ENCODE measurements at places on chromosomes 13 and 19.

GRCh38 chr19:1064661-1065605 is 2.0 kb upstream of the ARHGAP45 start:
- peak; percentile 61 for DNase-seq

GRCh38 chr13:31094331-31095015 is 67.2 kb downstream of the HSPH1 start:
- DNase-seq, result no peak

DNA sequence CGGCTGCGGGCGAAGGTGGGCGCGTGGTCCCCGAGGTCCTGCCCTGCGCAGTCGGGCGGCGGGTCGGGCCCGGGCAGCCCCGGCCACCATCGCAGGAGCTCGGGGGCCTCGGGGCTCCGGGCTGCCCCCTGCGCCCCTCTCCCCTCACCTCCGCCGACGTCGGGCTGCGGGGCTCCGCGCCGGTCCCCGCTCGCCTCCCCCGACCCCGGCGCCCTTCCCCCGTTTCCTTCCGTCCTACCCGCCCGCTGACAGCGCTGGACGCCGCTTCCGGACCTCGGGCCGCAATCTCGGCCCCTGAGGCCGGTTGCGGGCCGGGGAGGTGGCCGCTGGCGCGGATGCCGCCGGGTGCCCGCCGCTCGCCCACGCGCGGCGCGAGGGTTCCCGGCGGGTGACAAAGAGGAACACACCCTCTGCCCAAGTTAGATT is 720 bp downstream of the FARP1 start:
- DNase-seq, result no peak

DNA sequence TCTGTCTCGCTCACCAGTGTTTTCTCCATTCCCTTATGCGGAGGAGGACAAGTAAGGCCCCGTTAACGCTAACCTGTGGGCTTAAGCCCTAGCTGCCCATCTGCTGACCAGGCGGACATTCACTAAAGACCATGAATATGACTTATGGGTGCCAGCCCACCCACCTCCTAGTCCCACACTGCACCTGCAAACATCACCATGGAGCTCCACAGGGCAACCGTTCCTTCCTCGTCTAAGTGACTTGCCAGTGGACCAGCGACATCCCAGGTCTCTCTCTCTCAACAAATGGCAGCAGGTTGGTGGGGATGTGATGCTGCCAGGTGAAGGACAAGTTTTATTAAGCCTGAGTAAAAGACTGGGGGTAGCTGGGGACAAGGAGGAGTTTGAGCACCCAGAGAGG is 55.2 kb downstream of the CCDC70 start:
- no peak for DNase-seq

- DNase-seq, result no peak
Measured at GRCh38 chr19:18503337-18503970, 18.4 kb downstream of the ELL start.

DNA sequence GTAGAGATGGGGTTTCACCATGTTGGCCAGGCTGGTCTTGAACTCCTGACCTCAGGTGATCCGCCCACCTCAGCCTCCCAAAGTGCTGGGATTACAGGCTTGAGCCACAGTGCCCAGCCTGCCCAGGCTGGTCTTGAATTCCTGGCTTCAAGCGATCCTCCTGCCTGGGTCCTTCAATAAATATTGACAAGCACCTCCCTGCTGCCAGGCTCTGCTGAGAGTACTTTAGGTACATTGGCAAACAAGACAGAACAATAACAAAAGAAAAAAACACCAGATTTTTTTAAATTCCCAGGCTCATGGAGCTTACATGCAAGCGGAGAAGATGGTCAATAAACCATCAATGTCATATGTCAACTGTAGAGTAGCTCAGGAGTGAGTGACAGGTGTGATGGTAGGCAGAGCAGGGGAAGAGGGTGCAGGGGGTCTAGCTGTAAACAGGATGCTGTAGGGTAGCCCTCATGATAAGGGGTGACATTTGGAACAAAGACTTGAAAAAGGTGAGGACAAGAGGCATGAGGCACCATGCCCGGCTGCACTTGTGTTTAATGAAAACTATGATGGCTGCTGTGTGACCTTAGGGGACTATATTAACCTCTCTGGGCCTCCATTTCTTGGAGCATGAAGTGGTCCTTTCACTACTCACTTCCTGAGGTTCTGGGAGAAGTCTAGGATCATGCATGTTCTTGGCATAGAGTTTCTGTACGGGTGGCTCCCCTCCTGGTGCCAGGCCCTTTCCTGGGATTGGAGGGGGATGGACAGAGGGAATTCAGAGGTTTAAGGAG is 19.6 kb downstream of the SULT2B1 start:
- no peak for DNase-seq

DNA sequence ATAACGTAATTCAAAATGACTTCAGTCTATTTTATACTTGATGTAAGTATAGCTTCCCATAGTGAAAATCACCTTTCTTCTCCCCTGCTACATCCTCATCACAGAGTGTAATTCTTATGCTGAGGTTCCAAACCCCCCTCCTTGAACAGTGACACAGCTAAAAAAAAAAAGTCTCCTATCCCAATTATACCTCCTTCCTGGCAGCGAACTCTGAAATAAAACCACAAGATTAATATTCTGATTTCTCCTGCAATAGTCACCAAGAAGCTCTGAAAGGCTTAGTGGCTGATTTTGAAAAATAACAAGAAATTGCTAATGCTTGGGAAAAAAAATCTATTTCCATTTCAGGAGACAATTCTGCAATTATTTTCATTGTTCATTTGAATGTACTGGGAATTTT is 36.3 kb downstream of the EFNB2 start:
- no peak for DNase-seq

GRCh38 chr19:48999481-49000325 is 6.0 kb downstream of the RUVBL2 start:
- peak; percentile 62 for DNase-seq

- DNase-seq, result no peak
Measured at GRCh38 chr13:38804536-38804935, 117.7 kb downstream of the FREM2 start.

Data from stimulated activated CD4-positive, alpha-beta T cell treated with anti-CD3 and anti-CD28 coated beads, Interleukin-1b, Interleukin-23, amount 100 ng/mL, for 4 hours (primary cell).